GM23248 (cell line): ENCODE measurements at places on chromosomes 11 and 22. TPM values are rescaled to one million over a fixed set of nuclear protein-coding genes. Genes with fewer than 3 reads are reported as not detected.

- DNase-seq = no peak
Measured at GRCh38 chr22:45631140-45631840, 40.3 kb upstream of the ATXN10 start.

- peak; percentile 51 for DNase-seq
Measured at GRCh38 chr11:14449302-14449714, 50.3 kb downstream of the COPB1 start.

The OR5AN1 gene
- total RNA-seq = not detected in 2 replicates

The DEPDC5 gene
- total RNA-seq = 6.3 and 12.1 TPM in 2 replicates

DNA sequence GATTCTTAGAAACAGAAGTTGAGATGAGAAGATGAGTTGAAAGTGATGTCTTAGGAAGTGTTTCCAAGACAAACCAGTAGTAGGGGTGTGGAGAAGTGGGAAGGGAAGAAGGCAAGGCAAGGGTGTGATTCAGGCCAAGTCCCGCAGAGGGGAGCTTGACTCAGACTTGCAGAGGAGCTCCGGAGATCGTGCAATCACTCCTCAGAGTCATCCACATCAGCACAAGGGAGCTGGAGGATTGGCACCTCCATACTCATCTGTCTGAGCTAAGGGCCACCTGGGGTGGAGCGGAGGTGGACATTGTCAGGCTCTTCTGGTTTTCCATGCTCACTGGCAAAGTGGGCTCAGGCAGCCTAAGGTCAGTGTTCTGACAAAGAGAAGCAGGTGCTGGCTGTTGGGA, 44.4 kb downstream of the CHRDL2 start:
- peak; percentile 95 for DNase-seq

The DRD4 gene
- not detected in 2 replicates for total RNA-seq

- DNase-seq = no peak
Measured at GRCh38 chr22:30033137-30033536, 47.1 kb upstream of the HORMAD2 start.

The CFAP300 gene
- total RNA-seq = 7.3 and 10.2 TPM in 2 replicates

DNA sequence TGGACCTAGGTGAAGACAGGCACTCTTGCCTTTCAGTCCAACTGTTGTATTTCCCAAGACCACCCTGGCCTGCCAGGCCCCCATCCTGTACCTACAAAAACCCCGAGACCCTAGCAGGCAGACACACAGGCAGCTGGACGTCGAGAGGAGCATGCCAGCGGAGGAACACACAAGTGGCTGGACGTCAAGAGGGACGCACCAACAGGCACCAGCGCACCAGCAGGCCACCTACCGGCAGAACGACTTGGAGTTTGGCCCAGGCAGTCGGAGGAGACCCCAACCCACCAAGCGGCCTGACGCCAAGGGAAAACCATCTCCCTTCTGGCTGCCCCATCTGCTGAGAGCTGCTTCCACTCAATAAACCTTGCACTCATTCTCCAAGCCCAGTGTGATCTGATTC, 1883.4 kb upstream of the RAG2 start:
- no peak for DNase-seq

- DNase-seq = peak; percentile 49
Measured at GRCh38 chr11:121961321-121961801, 154.7 kb downstream of the BLID start.

GRCh38 chr11:101288392-101288791, 158.8 kb upstream of the PGR start:
- no peak for DNase-seq

DNA sequence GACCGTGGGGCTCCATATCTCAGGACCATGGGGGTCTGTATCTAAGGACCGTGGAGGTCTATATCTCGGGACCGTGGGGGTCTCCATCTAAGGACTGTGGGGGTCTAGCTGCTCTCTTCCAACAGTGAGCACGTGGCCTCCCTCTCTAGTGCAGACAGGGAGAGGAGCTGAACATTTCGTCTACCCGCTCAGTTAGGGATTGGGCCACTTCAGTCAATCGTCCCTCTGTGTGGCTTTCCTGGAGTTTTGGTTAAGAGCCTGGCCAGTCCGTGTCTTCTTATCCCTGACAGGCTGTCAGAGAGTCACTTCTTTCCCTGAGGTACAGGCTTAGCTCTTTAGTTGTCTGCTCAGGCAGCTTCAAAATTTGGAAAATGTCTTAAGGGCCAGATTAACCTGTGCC, 3.1 kb downstream of the KRTAP5-1 start:
- no peak for DNase-seq

- DNase-seq = no peak
Measured at GRCh38 chr11:115499891-115500290, 4.3 kb downstream of the CADM1 start.

- no peak for DNase-seq
Measured at GRCh38 chr11:33867996-33868646, 23.8 kb downstream of the LMO2 start.

DNA sequence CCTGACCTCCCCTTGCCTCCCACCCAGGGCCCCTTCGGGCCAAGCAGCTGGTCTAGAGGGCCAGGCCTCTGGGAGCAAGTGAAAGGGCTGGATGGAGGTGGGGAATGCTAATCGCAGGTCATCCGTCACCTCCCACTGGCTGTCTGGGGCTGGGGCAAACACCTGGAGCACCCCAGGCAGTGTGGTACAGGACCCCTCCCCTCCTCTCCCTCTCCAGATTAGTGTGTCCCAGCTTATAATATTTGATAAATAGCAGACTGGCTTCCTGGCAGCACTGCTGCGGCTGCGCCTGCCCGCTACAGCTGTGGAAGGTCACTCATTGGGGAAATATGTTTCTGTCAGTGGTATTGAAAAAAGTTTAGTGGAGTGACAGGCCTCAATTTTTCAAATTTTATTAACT, 90.7 kb upstream of the PHOX2A start:
- no peak for DNase-seq

The CDC42BPG gene
- not detected in 2 replicates for total RNA-seq

GRCh38 chr11:47904048-47904447, 55.9 kb upstream of the NUP160 start:
- DNase-seq = peak; percentile 37

DNA sequence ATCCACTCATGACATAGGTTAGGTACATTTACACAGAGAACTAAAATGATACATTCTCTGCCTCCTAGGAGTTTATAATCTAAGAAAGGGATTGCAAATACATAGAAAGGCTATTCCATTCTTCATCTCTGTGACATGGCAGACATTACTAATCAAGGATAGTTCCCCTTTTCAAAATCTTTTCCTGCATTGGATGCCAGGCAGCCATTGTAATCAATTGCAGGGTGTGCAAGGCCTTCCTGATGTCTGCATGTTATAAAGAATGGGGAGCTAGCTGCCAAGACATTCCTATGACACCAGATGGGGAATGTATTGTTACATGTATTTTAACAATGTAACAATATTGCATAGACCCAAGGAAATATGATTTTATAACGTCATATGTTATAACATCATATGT, 82.0 kb downstream of the KIRREL3 start:
- DNase-seq = peak; percentile 39

GRCh38 chr11:130514316-130514715, 65.9 kb downstream of the ADAMTS15 start:
- DNase-seq = peak; percentile 56

DNA sequence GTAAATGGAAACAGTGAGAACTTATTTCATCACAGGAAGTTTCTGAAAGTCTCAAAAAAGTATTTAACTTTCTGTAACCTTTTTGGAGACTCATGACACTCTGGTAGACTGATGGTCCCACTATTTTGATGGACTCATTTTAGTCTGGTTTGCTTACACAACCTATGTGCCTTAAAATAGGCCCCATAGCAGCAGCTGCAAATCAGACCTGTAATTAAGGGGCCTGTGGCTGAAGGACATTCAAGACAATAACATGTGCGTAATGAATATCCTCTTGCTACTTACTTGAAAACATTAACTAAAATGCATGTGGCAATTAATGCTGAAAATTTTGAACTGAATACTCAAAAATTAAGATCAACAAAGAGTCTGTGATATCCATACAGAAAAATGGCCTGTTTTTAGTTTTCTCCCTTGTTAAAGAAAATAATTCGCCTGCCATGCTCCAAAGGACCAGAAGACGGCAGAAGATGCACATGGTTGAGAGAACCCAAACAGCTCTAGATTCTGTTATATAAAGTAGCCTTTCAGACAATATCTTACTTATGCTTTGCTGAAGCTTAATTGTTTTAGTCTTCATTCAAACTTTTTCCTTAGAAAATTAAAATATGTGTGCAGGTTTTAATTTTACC, 568.5 kb downstream of the KCNA4 start:
- peak; percentile 65 for DNase-seq

DNA sequence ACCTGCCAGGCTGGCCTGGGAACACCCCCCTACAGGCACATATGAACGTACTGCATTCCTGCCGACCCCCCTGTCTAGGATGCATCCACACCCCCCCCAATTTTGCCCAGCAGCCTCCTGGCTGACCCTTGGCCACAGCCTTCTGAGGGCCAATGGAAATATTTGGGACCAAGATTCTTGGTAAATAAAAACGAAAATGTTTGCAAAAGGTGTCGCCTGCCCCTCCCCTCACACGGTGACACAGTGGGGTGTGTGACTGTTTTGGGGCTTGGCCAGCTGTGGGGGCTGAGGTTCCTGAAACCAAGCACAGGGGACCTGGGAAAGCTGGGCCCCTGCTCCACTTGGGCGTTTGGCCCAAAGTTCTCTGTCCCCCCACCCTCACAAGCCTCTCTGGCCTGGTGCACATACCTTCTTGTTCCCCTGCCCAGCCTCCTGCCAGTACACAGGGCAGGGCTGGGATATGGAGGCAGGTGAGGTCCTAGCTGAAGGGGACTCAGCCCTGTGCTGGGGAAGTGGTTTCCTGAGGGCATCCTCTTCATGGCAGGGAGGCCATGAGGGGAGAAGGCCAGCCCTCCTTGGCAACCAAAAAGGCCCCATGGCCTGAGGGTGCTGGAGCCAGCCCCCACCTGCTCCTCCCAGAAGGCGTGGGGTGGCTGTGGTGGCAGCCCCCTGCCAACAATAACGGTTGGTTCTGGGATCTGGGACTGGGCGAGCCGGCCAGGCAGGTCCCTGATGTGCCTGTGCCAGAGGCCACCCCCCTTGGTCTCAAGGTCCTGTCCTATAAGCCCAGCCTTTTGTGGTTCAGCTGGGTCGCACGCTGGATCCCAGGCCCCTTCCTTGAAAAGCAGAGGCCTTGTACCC, 2.1 kb upstream of the CRACR2B start:
- DNase-seq = no peak

The GAB4 gene
- total RNA-seq = not detected in 2 replicates
